ENCODE measurements at places on chromosomes 4 and X.

- peak; percentile 37 for DNase-seq
Measured at GRCh38 chrX:8627796-8628195, 104.1 kb downstream of the ANOS1 start.

DNA sequence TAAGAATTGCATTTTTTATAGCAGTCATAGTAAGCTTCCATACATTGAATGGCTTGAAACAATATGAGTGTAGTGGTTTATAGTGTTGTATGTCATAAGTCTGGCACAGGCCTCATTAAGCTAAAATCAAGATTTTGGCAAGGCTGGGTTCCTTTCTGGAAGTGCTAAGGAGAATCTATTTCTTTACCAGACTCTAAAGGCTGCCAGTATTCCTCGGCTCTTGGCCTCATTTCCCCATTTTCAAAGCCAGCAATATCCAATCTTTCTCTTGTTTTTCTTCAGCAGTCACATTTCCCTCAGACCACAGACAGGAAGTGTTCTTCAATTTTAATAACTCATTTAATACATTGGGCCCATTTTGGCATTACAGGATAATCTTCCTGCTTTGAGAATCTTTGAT, 1155.5 kb upstream of the PABPC4L start:
- DNase-seq, result no peak

GRCh38 chr4:90585961-90586360, 458.8 kb downstream of the CCSER1 start:
- DNase-seq, result no peak

DNA sequence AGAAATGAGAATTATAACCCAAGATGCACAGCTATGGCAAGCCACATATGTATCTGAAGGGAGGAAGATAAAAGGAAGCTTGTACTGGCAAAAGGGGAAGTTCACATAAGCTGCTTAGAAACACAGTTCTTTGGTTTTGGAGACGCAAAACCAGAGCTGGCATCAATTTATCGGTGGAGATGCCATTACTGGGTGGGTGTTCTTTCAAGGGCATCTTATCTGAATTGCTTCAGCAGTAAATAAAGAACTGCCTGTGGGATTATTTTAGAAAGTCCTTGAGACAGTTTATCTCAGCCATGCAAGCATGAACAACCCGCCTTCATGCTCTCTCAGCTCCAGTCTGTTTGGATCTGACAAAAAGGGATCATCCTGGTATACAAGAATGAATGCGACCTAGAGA, 60.8 kb downstream of the DDX60 start:
- DNase-seq, result no peak

GRCh38 chr4:25788703-25789238, 74.0 kb downstream of the SEL1L3 start:
- no peak for DNase-seq

DNA sequence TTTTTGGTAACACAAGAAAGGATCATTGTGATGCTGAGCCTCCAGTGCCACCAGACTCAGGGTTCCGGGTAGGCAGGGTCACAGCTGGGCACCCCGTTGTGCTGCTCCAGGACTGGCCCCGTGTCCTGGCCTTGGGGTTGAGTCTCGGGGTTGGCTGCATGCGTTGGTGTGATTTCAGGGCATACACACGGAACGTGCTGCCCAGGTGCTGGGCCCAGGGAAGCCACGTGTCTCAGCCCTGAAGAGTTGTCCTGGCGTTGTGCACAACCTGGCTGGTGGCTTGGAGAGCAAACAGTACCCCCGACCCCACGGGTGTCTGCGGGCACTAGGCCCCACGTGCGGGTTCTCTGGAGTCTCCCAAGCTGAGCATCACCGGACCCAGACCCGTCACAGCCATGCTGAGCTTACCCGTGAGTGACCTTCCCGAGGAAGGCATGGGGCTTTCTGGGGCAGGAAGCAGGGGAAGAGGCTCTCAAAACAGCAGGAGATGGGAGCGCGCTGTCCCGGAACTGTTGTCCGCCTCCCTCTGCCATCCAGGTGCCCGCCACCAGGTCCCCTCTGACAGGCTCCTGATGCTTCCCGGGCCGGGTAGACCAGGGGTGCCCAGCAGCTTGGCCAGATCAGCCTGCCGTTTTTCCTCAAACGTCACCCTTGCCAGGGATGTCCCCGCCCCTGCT, 66.1 kb upstream of the ENPP6 start:
- DNase-seq, result no peak

- peak; percentile 35 for DNase-seq
Measured at GRCh38 chr4:57156242-57156990, 46.2 kb upstream of the IGFBP7 start.

DNA sequence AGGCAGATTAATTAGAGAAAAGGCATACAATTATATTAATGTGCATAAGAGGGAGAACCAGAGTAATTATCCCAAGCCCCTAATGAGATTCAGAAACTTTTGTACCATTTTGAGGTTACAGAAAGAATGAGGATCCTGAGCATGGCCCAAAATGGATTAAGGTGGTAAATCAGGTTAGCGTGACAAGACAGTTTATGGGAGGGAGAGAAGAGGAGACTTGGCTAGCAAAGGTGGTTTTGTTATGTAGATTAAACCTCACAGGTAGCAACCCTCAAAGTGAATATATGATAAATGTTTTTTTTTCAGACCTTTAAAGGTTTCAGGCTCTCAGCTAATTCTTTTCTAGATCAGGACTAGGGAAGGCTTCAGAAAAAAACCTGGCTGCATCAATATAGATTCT, 781.8 kb downstream of the FAM133A start:
- peak; percentile 14 for DNase-seq

GRCh38 chr4:128060121-128060698, 902 bp upstream of the LARP1B start:
- no peak for DNase-seq

DNA sequence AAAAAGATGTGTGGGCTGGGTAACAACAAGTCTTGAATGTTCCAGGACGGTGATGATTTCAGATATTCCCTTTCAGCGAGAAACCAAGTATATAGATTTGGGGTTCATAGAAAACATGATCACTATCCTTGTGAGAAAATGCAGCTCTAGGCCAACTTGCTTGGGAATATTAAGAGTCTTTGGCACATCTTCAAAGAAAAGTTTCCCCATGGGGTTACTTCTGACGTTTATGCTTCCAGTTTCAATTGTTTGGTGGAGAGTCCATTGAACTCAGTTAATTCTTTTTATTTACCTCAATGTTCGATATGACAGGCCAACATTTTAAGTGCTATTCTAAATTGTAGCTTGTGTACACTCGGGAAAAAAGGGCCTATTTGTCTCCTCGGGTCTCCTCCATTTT, 126.7 kb downstream of the NHS start:
- DNase-seq, result no peak

GRCh38 chrX:19065535-19065934, 56.7 kb downstream of the ADGRG2 start:
- no peak for DNase-seq

DNA sequence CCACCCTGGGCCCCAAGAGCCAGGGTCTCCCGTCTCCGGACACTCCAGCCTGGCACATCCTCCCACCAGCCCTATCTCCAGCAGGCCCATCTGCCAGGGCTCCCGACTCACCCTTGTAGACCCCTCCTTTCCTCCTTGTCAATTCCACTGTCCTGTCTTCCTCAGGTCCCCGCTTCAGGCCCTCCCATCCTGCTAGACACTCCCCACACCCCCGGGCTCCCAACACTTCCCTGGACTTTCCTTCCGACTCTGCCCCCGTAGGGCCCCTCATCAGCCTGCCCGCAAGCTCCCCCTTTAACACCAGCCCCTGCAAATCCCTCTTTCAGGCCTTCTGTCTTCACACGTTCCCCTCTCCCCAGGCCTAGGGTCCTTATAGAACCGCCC, 1.1 kb downstream of the PRAF2 start:
- DNase-seq, result no peak

DNA sequence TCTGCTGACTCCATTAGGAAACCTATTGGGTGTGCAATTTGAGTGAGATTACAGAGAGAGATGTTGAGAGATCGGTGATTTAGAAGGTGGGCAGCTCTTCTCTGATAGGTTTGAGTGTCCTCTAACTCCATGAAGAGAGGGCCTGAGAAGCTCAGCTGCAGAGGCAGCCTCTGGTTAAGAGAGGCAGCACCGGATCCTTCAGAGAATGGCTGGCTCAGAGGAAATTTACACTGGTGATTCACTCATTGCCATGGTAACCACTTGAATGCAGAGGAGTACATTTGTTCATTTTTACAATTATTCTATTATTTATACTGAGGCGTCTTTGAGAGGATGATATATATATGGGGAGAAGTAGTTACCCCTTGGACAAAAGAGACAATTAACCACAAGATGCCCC, 171.7 kb downstream of the PDGFRA start:
- peak; percentile 14 for DNase-seq

- peak; percentile 8 for DNase-seq
Measured at GRCh38 chrX:46039526-46039925, 505.7 kb downstream of the ZNF674 start.

GRCh38 chr4:105548483-105548882, 3.9 kb upstream of the ARHGEF38 start:
- DNase-seq, result no peak

DNA sequence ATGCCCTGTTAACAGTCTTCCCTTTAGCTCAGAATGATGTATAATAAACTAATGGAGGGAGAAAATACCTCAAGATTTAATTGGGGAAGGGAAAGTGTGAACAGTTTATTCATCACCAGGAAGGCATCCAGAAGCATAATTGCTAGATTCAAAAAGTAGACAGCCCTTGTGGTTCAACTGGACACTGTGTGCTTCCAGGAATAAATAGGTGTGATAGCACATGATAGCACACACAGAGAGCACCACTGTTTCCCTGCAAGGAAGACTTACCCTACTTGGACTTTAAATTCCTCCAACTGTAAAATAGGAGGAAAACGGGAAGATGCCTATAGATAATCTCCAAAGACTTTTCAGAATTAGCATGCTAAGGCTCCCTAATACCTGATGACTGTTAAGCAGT, 27.8 kb downstream of the SLC39A8 start:
- no peak for DNase-seq

DNA sequence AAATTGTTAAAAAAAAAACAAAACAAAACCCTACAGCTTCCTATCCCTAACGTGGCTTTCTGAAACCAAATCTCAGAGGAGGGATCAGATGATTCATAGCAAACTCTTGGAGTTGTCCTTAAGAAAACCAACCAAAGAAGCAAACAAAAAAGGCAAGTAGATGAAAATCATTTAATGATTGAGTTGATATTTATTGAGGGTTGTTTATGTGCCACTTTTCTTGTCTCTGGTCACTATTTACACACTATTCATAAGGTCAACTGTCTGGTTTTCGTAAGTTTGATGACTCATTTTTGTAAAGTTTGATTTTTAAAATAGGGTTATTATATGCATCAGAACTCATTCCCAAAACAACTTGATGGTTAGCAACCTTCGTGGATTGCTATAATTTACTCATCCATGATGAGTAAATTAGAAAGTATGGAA, 133.4 kb downstream of the UNC5C start:
- DNase-seq, result no peak

DNA sequence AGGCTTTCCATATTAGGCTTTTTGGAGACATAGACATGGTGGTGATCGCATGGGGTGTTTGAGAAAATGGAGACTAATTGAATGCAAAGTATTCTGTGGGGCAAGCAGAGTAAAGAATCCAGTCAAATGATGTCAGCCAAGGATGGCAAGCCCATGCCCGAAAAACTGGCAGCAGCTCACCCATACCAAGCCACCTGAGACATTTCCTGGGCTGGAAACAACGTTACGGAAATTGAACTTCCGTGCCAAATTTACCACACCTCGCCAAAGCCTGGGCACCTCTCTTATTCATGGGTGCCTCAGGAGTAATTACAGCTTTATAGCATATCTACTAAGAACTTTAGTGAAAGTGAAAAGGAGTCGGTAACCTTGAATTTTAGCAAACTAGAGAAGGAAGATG, 166.4 kb downstream of the CBR4 start:
- DNase-seq, result no peak

- DNase-seq, result no peak
Measured at GRCh38 chr4:137390707-137391106, 141.6 kb downstream of the PCDH18 start.

GRCh38 chr4:76696109-76696508, 201.8 kb downstream of the SOWAHB start:
- DNase-seq, result peak; percentile 99

DNA sequence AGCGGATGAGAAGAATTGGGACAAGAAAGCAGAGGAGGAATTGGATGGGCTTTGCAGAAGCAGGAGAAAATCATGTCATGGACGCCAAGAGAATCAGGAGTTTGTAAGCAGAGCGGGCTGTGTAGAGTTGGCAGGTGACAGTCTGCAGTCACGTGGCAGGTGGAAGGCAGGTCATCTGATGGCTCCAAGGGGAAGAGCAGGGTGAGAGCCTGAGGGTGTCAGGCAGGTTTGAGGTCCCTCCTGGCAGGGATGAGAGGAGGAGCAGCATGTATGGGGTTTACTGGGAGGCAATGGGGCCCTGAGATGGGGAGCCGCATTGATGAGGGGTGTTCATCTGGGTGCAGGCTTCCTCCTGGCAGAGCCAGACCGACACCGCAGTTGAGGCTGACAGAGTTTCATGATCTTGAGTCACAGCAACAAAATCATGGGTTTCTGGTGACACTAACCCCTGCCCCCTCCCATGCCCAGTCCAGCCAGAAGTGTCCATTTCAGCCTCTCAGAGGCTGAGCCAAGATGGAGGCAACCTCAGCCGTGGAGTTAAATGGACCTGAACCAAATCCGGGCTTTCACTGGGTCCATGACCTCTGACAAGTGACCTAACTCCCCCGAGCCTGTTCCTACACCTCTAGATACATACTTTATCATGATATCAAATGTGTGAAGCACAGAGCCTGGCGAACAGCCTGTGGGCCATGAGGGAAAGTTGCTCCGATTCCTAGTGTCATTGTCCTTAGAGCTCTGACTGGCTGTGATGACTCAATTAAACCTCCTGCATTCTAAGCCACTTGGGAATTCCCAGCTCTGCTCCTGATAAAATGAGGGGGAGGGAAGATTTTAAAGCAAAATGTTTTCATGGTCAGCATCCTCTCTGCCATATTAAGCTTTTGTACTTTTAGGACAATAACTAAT, 36.1 kb downstream of the EVC start:
- DNase-seq, result no peak

GRCh38 chrX:22424122-22424915, 151.6 kb downstream of the CBLL2 start:
- no peak for DNase-seq

- no peak for DNase-seq
Measured at GRCh38 chr4:184907216-184907615, 81.4 kb upstream of the ACSL1 start.

DNA sequence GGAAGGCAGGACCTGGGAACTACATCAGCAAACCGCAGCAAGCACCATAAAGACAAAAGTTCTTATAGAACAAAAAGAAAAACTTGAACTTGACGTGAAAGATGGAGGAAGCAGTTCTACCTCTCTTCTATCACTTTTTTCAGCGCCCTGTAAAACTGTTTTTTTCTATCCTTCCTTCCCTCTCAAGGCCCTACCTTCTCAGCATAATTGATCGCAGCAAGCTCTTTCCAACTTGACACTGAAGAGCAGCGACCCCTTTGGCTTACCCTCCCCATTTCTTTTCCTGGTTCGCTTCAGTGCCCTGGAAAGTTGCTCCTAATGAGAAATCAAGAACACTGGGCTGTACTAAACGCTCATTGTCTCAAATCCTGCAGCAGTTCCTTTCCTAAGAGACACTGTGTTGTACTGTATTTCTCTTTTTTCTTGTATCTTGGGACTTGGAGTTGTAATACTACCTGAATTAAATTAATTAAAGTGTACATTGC, 150.6 kb upstream of the SLC4A4 start:
- peak; percentile 70 for DNase-seq
